ENCODE measurements at places on chromosomes 2 and 18.

DNA sequence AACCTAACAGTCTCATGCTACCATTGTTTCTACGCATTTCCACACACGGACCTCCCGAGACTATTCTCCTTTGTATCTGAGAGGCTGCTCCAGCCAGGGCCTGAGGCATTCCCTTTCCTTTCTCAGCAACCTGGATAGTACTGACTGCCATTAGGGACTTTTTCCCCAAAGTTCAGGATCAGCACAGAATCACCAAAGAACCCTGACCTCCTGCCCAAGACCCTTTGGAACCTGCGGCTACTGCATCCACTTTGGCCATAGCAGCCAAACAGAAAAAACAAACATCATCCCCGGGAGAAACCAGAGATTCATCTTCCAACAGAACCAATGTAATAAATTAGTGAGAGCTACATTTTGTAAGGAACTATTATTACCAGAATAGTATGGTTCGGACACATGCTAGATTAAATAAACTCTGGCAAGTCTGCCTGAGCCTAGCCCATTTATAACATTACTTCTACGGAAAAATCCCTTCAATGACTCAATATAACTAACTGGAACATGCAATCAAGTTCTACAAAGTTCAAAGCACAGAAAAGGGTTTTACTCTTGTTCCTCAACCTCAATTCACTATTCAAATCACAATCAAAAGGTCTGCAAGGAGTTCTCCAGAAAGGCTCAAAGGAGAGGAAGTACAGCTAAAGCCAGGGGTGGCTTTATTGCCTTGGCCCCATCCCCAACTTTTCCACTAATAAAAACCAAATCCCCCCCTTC lies 51.8 kb downstream of the LPIN2 start:
- no peak for DNase-seq

GRCh38 chr2:96341641-96342040 lies 6.1 kb downstream of the NCAPH start:
- no peak for DNase-seq

DNA sequence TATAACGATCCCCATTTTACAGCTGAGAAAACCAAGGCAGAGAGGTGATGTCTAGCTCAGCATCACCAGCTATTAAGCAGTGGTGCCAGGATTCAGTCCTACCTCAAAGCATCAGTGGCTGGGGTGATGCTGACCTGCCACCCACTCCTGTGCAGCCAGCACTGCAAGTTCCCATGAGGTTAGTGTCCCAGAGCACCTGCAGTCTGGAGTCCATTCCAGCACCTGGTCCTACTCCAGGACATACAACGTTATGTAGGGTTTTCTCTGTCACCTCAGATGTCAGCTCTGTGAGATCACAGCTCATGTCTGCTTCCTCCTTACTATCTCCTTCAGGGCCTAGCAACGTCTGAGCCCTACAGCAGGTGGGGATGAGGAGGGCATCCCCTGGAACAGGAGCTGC lies 328.0 kb upstream of the HS6ST1 start:
- DNase-seq = no peak

- no peak for DNase-seq
Observed at GRCh38 chr2:150109028-150109427, 378.4 kb downstream of the RND3 start.

DNA sequence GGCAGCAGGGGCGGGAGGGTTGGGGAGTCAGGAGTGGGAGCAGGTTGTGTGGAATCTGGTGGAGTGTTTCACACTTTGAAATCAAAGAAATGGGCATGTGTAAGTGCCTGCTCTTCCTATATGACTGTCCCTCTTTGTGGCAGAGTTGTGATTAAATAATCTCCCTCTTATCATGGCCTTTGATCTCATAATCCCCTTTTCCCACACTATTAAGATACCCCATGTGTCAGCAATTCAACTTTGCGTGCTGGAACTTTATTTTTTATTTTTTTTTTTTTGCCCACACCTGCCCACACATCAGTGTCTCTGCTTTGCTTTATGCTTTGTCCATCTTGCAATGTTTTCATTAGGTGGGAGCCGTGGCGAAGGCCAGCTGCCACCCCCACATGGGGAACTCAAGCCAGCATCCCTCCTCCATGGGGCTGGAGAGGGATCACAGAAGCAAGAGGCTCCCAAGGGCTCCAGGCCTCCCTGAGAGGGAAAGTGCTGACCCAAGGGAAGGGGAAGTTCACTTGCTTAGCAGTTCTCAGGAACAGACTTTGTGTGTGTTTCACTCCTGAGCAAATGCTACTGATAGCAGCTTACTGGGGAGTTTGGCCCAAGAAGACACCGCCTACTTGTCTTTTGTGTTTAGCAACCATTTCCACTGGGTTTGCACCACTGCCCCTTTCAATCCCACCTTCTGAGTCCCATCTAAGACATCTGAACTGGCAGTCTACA lies 243.4 kb downstream of the BCL11A start:
- DNase-seq = no peak

DNA sequence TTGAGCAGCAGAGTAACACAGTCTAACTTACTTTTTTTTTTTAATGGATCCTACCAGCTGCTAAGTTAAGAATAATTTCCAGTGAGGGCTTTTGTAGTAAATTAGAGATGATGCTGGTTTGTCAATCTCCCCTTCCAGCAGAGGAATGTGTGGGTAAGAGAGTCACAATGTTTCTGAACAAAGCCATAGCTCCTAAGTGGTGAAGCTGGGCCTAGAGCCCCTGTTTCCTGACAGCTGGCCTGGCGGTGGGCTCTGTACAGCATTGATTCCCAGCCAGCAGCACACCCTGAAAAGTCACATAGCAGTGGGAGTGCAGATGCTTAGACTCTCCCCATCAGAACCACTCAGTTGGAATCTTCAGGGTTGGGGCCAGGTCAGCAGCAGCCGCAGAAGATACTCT lies 24.4 kb downstream of the CAPG start:
- DNase-seq = no peak

GRCh38 chr18:34509879-34510586 lies 200.1 kb upstream of the DTNA start:
- no peak for DNase-seq

GRCh38 chr18:47863041-47863440 lies 67.4 kb downstream of the SMAD2 start:
- no peak for DNase-seq

DNA sequence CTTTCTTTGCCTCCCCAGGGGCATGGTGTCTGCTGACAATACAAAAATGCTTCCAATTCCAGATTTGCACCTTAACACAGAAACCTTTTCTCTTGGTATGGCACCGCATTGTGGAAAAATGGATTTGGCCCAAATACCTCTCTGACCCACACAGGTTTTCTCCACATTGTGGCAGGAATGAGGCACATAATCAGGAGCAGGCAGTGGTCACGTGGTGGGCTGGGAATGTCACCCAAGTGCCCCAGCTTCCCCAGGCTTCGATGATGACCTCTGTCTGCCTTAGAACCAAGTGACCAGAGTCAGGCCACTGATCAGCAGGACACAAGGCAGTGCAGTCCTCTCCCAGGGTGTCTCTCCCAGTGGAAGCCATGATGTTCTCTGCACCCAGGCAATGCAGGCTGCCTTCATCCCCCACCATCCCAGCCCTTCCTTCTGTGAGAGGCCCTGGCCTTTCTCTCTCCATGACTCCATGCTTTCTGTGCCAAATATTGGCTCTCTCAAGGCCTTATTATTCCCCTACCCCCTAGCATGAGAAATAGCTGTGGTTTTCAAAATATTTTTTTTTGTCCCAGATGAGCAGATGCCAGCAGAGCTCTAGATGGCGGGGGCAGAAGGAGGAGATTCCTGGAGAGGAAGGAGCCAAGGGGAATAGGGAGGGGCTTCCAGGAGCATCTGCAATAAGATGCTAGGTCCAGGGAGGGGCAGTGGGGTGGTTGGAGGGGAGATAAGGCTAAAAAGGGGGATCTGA lies 198.9 kb downstream of the ACKR3 start:
- no peak for DNase-seq

GRCh38 chr2:113032737-113033136 lies 19.9 kb downstream of the IL36B start:
- DNase-seq = no peak

DNA sequence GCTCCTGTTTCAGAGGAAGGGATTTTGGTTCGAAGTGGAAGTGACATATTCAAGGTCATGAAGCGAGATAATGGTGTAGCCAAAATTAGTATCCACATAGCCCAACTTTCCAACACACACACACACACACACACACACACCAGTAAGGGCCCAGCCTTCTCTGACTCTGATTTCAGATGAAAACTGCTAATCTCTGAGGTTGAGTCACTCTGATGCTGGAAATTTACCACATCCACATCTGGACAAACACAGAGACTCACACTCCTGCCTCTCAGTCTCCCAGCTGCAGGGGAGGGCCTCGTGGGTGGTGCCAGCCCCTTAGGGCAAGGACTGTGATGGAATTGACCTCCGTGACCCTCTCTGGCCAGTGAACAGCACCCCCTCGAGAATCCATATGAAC lies 29.0 kb upstream of the SLC35F6 start:
- DNase-seq = no peak

DNA sequence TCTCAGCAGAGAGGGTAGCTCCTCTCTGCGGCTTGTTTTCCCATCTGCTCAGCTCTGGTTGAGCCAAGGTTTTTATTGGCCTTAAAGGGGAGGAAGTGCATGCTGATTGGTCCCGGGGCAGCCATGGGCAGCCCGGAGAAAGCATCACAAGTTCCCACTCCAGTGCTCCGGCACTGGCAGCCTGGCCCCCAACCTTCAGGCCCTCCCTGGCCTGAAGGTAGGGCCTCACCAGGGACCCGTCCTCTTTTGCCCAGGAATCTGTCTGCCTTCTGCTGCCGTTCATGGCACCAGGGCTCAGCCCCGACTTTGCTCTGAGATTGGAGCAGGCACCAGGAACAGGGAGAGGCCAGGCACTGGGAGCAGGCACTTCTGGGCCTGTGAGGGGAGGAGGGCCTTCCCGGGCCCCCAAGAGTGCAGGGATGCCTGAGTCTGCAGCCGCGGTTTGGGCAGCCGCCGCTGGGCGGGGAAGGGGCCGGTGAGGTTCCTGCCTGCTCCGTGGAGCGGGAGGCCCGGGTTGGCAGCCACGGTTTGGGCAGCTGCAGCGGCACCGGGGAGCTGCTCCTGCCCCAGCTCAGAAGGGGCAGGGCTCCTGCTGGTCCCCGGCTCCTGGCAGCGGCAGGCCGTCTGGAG lies 17.5 kb upstream of the ILKAP start:
- no peak for DNase-seq

DNA sequence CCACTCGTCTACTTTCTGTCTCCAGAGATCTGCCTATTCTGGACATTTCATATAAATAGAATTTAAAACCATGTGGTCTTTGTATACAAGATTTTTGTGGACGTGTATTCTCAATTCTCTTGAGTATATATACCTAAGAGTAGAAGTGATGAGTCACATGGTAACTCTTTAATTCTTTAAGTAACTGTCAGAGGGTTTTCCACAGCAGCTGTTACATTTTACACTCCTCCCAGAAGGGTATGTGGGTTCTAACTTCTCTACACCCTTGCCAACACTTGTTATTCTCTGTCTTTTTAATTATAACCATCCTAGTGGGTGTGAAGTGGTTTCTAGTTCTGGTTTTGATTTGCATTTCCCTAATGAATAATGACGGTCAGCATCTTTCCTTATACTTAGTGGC lies 70.9 kb downstream of the MAP3K20 start:
- DNase-seq = no peak

GRCh38 chr2:47483191-47483590 lies 80.2 kb downstream of the MSH2 start:
- DNase-seq = no peak

- DNase-seq = no peak
Observed at GRCh38 chr18:35474884-35475283, 22.9 kb downstream of the INO80C start.

GRCh38 chr2:218981881-218982585 lies 3.0 kb downstream of the FEV start:
- DNase-seq = no peak

GRCh38 chr2:111656436-111656835 lies 227.6 kb downstream of the ANAPC1 start:
- no peak for DNase-seq
